Stimulated activated naive B cell treated with anti-CD40 and anti-IgM and Interleukin-4, amounts not matched to agents 10 μg/mL and 1 μg/mL and 100 μg/mL, for 72 hours (primary cell): ENCODE measurements at places on chromosomes 13 and 19.

GRCh38 chr19:2341982-2342381, 13.5 kb downstream of the SPPL2B start:
- DNase-seq: no peak

DNA sequence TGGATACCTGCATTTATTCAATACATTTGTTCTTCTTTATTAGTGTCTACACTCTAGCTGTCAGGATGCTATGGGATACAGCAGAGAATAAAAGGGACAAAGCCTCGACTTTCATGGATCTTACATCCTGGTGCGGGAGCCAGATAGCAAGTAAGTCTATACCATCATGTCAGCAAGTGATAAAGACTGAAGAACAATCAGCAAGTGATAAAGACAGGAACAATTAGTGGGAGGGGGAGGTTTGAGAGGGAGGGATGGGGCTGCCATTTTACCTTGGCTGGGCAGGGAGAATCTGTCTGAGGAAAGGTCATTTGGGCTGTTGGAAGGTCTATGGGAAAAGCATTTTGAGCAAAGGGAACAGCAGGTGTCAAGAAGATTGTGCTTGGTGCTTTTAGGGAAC, 2.6 kb upstream of the UBE2S start:
- no peak for DNase-seq

- DNase-seq: no peak
Measured at GRCh38 chr13:51440381-51440780, 12.5 kb downstream of the INTS6 start.

GRCh38 chr13:43408274-43408673, 378.5 kb downstream of the ENOX1 start:
- no peak for DNase-seq

DNA sequence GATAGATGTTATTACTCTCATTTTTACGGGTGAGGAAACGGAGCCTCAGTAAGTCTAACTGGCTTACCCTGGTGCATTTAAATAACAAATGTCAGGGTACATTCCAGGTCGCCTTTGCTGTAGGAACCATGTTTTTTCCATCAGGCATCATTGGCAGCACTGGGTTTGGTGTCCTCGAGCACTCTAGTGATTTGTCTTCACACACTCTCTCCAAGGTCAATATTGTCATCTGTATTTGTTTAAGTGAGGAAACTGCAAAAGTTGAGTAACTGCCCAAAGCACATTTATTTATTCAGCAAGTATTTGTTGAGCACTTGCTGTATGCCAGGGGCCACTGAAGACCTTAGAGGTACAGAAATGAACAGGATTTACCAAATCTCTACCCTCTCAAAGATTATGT, 78.6 kb downstream of the DCT start:
- no peak for DNase-seq

GRCh38 chr19:6967967-6968366, 53.3 kb downstream of the MBD3L2B start:
- no peak for DNase-seq

- no peak for DNase-seq
Measured at GRCh38 chr13:80160110-80160509, 180.8 kb downstream of the SPRY2 start.

DNA sequence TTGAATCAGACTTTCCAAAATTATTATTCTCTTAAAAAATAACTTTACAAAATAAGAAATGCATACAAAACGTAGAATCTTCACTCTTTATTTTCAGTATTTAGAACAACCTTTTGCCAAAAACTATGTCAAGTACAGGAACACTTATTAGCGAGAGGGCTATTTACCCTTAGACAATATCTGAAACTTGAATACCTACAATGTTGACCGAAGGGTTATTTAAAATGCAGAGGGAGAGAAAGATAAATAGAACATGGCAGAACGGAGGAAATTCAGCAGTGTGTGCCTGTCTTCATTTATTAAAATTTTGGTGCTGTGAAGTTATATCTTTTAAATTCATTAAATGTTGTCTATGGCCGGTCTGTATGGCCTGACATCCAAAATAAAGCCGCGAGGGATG, 198.8 kb downstream of the EFNB2 start:
- DNase-seq: no peak

DNA sequence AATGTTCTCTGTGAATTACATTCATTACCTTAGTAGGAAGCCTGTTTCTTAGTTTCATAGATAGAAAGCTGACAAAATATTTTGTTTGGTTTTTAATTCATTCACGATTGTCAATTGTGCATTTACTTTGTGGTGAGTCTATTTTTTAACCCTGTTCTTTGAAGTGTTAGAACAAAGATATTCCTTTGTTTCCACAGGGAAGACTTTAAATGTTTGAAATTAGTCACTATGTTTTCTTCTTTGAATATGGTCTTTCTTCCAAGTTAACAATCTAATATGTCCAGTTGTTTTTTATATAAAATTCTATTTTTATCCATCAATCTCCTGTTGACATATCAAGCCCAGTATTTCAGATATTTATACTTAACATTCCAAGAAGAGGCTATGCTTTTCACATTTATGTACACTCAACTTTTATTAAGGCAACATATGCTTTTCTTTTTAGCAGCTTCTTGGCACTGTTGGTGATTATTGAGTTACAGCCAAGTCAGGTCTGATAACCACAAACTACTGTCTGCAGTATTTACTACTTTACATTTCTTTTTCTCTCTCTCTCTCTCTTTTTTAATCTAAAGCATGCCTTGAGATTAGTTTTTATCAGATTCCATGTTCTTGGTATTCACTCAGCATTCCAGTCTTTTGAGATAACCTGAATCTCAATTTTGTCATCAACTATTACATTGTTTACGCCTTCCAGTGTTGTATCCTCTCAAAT, 812.8 kb upstream of the SLC10A2 start:
- DNase-seq: no peak

GRCh38 chr19:14085309-14085995, at the start of gene C19orf67:
C19orf67 (minus strand) TSS chr19:14085783; CDS start chr19:14085627, 156 bp downstream.
- DNase-seq: no peak

DNA sequence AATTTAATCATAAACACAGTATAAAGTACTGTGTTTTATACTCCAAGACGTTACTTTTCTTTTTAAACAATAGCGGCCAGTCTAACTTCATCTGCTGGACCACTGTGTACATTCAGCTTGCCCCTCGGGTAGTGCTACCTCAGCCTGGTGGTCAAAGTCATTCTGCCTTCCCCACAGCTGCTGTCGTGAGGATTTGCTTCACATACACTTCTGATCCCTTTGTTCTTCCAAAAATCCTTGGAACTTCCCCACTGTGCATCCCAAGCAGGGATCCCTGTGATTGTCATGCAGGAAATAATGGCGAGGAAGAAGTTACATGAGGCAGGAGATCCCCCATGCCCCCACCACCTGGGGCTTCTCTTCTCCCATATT, 234.9 kb upstream of the STARD13 start:
- no peak for DNase-seq

GRCh38 chr13:43785650-43786471, 911 bp downstream of the ENOX1 start:
- no peak for DNase-seq

DNA sequence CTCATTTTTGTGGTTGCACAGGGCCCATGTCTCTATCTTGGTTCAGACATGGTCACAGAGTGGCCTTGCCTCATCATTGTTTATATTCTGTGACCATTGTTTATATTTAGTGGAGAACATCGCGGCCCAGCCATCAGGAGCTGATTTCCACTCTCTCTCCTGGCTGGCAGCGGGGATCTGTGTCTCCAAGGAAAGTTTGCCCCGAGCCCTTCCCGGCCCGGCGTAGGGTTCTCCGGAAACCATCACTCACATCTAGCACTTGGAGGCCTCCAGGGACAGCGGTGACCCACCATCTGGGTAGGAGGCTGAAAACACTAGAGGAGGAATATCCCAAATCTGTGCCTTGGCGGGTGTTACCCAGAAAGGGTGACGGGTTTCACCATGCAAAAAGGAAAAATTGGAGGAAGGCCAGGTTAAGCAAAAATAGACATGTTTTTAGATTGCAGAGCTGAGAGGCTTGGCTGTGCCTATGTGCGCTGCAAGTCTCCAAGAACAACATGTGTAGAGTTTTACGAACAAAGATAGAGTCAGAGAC, 726 bp upstream of the ZNF358 start:
- no peak for DNase-seq

DNA sequence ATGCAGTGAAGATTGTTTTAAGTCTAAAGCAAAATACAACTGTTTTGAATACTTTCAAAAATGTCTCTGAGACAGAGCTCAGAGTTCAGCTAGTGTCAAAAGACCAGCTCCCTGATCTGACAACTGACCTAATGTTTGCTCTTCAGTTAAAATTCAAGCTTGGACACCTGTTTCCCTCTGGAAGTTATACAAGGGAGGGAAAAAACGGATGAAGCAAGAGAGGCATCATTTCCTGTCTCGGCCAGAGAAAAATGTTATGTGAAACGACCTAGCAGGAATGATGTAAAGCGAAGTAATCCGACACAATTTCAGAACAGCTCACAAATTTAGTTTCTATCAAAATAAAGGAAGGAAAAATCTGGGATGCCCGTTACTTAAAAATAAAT, 59.4 kb downstream of the ZAR1L start:
- no peak for DNase-seq
